Activated naive CD8-positive, alpha-beta T cell treated with anti-CD3 and anti-CD28 coated beads for 36 hours (primary cell): ENCODE measurements at places on chromosomes 1 and 21.

DNA sequence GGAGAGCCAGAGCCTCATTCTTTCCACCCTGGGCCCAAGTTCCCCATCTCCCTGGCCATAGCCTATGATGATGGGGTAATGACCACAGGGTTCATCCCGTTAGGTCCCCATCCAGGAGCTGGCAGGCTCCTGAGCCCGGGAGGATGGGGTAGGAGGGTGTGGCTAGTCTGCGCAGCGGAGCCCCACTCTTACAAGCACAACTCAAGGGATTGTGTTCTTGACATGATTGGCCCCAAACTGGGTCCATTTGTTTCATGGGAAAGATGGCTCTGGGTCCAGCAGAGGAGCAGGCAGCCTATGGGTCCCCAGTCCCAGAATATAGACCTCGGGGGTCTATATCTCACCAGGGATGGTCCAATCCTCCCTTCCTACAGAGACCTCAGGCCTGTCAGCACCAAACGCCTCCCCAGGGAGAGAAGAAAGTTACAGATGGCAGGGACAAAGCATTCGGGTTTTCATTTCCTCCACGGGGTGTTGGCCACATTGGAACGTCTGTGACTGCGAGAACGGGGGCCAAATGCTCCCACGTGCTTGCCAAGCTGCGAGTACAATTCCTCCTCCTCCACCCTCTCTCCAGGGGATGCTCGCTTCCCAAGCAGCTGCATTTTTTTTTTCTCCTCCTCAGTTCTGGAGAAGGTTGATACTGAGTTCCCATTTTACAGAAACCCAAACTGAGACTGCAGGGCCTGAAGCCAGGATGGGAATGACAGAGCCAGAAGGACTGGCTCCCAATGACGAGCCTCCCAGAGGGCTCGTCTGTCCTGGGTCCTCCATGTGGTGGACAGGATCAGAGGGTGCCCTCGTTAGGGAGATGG, 71.0 kb downstream of the DHRS3 start:
- H3K36me3 ChIP-seq: no peaks in the 10 kb centered on the region
- H3K27me3 ChIP-seq: no peaks in the 10 kb centered on the region
- no peak overlapping the region for H3K4me3 ChIP-seq
- no peak for DNase-seq
- peaks cover 20% of the 10 kb centered on the region for H3K4me1 ChIP-seq

DNA sequence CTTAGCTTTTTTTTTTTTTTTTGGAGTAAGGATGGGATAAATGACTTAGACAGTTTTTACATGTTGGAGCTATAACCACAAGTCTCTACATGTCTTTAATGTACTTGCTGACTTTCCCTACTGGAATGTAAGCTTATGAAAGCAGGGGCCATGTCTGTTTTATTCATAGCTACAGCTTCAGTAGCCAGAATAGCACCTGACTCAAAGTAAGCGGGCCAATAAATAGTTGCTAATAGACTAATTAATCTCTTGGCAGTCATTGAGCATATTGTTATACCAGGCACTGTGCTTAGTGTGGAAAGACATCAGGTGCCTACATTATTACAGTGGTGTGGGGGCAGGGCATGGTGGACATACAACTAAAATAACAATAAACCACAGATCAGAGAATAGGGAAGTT, 84.4 kb upstream of the HOOK1 start:
- no peaks in the 10 kb centered on the region for H3K27me3 ChIP-seq
- H3K4me3 ChIP-seq: no peak overlapping the region
- H3K27ac ChIP-seq: no peak overlapping the region
- no peak for DNase-seq
- H3K4me1 ChIP-seq: peaks cover 14% of the 10 kb centered on the region
- H3K36me3 ChIP-seq: peaks cover 4% of the 10 kb centered on the region

DNA sequence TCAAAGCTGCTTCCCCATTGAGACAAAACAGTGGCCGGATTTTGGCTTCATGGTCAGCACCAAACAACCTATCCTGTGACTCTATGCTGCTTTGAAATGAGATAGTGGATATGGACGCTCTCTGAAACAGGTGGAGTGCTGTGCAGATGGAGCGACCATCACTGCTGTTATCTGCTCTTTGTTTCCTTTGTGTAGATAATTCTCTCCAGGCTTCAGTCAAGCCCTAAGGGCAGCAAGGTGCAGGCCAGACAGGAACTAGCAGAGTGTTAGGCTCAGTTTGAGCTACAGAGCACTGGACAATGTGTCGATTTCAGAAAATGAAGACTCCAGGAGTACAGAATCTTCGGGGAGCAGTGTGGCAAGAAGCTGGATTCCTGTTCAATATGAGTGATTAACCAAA, 4.8 kb upstream of the IRF6 start:
- H3K36me3 ChIP-seq: no peaks in the 10 kb centered on the region
- no peaks in the 10 kb centered on the region for H3K27me3 ChIP-seq
- peaks cover 19% of the 10 kb centered on the region for H3K4me1 ChIP-seq
- H3K27ac ChIP-seq: no peak overlapping the region
- no peak for DNase-seq

- H3K27ac ChIP-seq: no peak overlapping the region
- H3K4me1 ChIP-seq: peaks cover 5% of the 10 kb centered on the region
- H3K27me3 ChIP-seq: no peaks in the 10 kb centered on the region
- peaks cover 11% of the 10 kb centered on the region for H3K36me3 ChIP-seq
These were observed 19.1 kb downstream of the COA7 start for GRCh38 chr1:52679048-52679447.

DNA sequence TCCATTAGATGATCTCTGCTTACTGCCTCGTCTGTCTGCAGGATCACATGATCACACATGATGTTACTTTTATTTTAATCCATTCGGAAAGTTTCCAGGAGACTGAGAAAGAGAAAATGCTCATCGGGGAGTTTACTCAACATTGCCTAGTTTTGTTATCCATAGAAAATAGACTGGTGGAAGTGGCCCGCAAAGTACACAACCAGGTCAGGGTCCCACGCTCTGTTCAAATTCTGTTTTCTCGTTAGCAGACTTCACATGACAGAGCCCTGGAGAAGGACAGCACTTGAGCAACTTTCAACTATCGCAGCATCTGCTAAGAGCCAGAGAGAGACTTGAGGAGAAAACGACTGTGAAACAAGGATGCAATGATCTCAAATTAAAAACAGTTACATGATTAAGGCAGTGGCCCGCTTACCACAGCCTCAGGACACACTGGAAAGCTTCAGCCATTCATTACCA, 44.2 kb downstream of the ADAMTS1 start:
- no peak overlapping the region for H3K27ac ChIP-seq
- peaks cover 18% of the 10 kb centered on the region for H3K27me3 ChIP-seq
- no peak for DNase-seq
- no peak overlapping the region for H3K4me3 ChIP-seq

DNA sequence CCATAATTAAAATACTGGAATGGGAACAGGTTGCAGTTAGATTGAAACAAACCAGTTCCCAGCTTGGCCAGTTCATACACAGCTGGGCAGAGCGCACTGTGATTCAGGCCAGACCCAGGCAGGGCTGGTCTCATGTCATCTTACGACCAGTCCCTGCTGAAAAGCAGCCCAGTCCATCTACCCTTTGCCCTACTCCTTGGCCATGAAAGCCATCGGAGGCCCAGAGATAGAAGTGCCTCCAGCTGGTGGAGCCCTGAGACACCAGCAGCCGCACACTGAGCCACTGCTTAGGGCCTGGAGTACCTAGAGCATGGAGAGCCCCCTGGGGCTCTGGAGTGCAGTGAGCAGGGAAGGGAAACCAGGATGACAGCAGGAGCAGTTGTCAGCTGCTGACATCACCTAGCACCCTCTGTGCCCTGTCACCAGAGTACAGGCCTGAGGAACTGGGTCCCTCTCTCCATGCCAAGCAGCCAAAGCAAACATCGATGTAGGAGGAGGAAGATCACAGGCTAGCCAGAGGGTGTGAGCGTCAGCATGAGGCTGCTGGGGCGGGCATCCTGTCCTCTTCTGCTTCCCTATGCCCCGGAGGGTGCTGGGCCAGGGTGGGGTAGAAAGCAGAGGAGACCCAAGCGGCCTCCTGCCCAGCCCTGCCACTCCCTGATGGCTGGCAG, 34.2 kb upstream of the TMEM125 start:
- H3K27me3 ChIP-seq: no peaks in the 10 kb centered on the region
- H3K36me3 ChIP-seq: no peaks in the 10 kb centered on the region
- no peak overlapping the region for H3K4me3 ChIP-seq
- no peak for DNase-seq

DNA sequence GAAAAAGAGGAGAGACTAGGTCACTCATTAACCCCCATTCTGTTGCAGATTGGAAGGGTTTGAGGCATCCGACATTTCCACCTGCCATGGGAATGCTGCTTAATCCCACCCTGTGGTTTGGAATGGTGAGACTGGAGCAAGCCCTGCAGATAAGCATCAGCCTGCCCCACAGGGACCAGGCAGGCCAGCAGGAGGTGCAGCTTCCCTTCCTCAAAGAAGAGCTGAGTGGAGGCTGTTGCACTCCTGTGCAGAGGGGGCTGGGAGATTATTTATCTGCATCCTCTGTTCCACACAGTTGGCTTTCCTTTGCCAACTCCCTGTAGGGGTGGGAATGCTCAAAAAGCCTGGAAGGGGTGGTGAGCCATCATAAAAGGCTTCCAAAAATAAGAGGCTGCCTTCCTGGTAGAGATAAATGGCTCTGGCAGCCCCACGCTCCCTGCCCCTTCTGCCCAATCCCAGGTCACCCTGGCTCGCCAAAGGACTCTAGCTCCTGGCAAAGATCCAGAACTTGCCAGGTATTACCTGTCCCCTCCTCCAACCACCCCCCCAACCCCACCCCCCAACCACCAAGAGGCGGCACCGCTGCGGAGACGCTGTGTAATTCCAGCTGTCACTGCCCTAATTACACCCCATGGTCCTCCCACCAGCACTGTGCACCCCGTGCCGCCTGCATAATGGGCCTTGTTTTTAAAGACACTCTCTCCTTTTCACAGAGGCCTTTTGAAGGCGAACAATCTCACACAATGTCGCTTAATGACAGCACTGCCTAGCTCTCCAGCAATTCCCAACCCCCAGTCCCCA, 83.0 kb upstream of the ZC3H12A start:
- H3K27ac ChIP-seq: no peak overlapping the region
- no peak for DNase-seq
- H3K36me3 ChIP-seq: no peaks in the 10 kb centered on the region
- no peaks in the 10 kb centered on the region for H3K4me1 ChIP-seq
- no peak overlapping the region for H3K4me3 ChIP-seq

- no peak overlapping the region for H3K27ac ChIP-seq
- H3K27me3 ChIP-seq: no peaks in the 10 kb centered on the region
- peaks cover 14% of the 10 kb centered on the region for H3K36me3 ChIP-seq
- H3K4me1 ChIP-seq: peaks cover 21% of the 10 kb centered on the region
- H3K4me3 ChIP-seq: no peak overlapping the region
These were observed 374.6 kb upstream of the RUNX1 start for GRCh38 chr21:35423709-35424108.

DNA sequence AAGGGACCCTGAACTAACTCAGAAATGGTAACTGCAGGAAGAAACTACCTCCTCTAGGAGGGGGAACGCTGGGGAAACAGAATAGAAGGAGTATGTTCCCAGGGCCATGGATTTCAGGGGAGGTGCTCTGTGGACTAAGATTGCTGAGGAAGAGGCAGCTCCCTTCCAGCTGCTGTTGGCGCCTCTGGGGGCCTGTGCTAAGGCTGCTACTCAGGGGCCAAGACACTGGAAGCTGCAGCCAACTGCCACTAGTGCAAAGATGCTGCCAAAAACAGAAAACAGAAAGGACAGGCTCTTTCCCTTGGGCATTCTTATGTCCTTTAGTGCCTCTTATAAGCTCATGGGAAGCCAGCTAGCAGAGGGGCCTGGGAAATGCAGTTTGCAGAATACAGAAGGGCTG, 58.0 kb upstream of the SGIP1 start:
- no peak overlapping the region for H3K27ac ChIP-seq
- H3K36me3 ChIP-seq: no peaks in the 10 kb centered on the region
- peaks cover 8% of the 10 kb centered on the region for H3K27me3 ChIP-seq
- H3K4me3 ChIP-seq: no peak overlapping the region
- H3K4me1 ChIP-seq: no peaks in the 10 kb centered on the region

- no peaks in the 10 kb centered on the region for H3K36me3 ChIP-seq
- H3K4me1 ChIP-seq: peaks cover 2% of the 10 kb centered on the region
- no peaks in the 10 kb centered on the region for H3K27me3 ChIP-seq
- no peak overlapping the region for H3K4me3 ChIP-seq
- H3K27ac ChIP-seq: no peak overlapping the region
These were observed 28.0 kb upstream of the H3-3A start for GRCh38 chr1:226034482-226034881.

- H3K36me3 ChIP-seq: peaks cover 13% of the 10 kb centered on the region
- no peaks in the 10 kb centered on the region for H3K4me1 ChIP-seq
- no peak for DNase-seq
- no peak overlapping the region for H3K27ac ChIP-seq
- H3K27me3 ChIP-seq: no peaks in the 10 kb centered on the region
- no peak overlapping the region for H3K4me3 ChIP-seq
These were observed 33.4 kb downstream of the KIF21B start for GRCh38 chr1:200990114-200990513.

DNA sequence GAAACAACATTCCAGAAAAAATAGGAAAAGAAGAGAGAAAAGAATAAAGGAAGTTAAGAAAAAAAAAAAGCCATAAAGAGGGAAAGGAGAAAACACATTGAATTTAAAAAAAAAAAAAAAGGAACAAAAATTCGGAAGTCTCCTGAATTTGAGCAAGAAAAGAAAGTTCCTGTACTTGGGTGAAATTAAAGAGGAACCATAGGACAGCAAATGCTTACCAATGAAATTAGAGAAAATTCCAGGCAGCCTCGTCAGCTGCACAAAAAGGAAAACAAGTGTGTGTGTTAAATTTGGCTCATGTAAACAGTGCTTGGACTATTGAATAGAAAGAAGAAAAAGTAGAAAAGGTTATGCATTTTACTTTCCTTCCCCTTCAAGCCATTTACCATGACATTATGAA, 4.9 kb downstream of the IL12RB2 start:
- H3K27ac ChIP-seq: no peak overlapping the region
- H3K36me3 ChIP-seq: peaks cover 60% of the 10 kb centered on the region
- no peak for DNase-seq
- peaks cover 47% of the 10 kb centered on the region for H3K4me1 ChIP-seq
- peaks cover 15% of the 10 kb centered on the region for H3K27me3 ChIP-seq

GRCh38 chr1:74937176-74937575, 197.0 kb upstream of the LHX8 start:
- H3K27me3 ChIP-seq: no peaks in the 10 kb centered on the region
- no peaks in the 10 kb centered on the region for H3K4me1 ChIP-seq
- no peak overlapping the region for H3K27ac ChIP-seq
- no peaks in the 10 kb centered on the region for H3K36me3 ChIP-seq

DNA sequence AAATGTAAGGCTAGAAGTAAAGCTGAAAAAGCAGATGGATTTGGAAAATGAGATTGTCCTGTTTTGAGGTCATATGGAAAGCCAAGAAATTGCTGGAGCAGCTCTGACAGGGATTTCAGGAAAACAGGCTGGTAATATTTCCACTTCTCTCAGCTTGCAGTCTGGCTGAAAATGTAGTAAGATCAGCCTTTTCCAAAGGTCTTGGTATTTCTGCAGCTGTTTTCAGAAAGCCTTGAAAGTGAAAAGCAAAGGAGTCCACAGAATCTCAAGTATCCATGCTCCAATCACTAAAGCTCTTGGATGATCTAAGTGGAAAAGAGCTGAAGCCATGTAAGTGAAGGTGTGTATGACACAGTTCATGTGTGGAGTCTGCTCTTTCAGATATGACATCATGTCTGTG, 41.6 kb upstream of the APOBEC4 start:
- H3K27me3 ChIP-seq: no peaks in the 10 kb centered on the region
- H3K4me3 ChIP-seq: no peak overlapping the region
- H3K36me3 ChIP-seq: no peaks in the 10 kb centered on the region
- H3K27ac ChIP-seq: no peak overlapping the region
